ENCODE measurements at places on chromosomes 5 and 9.
A peak's percentile ranks its signal among the peaks of the same experiment; 100 is the strongest.

DNA sequence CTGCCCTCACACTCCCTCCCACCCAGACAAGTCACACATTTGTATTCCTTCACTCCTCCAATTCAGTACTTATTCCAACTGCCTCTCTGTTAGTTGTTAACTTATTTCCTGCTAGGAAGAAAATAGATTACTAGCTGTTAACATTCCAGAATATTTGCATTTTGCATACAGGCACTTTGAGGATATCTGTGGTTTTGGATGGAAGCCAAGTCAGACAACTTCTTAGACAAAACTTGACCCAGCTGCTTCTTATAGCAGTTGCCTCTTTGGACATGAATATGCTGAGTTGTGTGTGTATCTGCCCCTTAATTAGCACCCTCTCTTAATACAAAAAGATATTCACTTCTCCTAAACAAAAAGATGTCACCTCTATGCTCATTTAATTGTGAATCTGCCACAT lies 1280.6 kb upstream of the ACO1 start:
- DNase-seq, result no peak

- no peak for DNase-seq
These were observed 82.7 kb downstream of the PTPDC1 start for GRCh38 chr9:94166976-94167346.

GRCh38 chr5:2254880-2255750 lies 372.4 kb upstream of the IRX4 start:
- no peak for DNase-seq

DNA sequence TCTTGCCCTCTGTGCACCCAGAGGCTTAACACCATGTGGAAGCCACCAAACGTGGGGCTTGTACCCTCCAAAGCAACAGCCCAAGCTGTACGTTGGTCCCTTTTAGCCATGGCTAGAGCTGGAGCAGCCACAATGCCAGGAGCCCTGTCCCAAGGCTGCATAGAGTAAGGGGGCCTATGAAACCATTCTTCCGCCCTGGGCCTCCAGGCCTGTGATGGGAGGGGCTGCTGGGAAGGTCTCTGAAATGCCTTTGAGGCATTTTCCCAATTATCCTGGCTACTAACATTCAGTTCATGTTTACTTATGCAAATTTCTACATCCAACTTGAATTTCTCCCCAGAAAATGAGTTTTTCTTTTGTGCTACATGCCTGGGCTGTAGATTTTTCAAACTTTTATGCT lies 33.8 kb downstream of the CHSY3 start:
- no peak for DNase-seq

DNA sequence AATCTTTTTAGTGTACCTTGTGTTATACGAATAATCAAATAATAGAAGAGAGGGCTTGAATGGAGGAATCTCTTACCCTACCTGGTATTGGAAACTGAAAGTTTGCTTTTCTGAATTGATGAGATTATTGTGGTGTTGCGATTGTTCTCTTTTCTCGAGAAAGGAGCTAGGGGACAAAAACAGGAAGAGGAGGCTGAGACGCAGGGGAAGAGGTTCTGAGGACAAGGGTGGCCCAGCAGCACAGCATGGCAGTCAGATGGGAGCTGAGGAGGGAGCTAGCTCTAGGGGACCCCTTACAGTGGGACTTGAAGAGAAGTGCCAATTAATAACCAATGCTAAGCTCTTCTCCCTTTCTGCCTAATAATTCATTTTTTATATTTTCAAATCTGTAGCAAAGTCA lies 183.3 kb upstream of the DMAC1 start:
- DNase-seq, result peak; percentile 11

GRCh38 chr5:150485693-150486401 lies 22.1 kb upstream of the NDST1 start:
- peak; percentile 53 for DNase-seq

DNA sequence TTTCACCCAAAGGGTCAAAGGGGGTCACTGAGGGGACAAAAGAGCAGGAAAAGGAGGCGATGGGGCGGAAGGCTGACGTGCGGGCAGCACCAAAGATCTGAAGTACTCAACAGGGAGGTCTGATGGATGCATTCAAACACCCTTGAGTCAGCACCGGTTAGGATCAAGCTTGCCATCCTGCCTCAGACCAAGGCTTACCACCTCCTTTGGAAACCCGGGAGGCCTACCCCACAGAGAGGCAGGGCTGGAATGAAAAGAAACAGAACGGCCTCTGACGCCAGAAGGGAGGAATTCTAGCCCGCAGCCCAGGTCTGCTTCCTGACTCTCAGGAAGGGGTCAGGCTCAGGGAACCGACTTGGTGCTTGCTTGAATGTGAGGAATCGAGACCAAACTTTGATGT lies 125.6 kb downstream of the PAPPA start:
- DNase-seq, result no peak
